Stimulated activated CD4-positive, alpha-beta T cell treated with anti-CD3 and anti-CD28 coated beads, Interleukin-1b, Interleukin-23, amount 100 ng/mL, for 1 hour (primary cell): ENCODE measurements at places on chromosomes 6 and 20.

DNA sequence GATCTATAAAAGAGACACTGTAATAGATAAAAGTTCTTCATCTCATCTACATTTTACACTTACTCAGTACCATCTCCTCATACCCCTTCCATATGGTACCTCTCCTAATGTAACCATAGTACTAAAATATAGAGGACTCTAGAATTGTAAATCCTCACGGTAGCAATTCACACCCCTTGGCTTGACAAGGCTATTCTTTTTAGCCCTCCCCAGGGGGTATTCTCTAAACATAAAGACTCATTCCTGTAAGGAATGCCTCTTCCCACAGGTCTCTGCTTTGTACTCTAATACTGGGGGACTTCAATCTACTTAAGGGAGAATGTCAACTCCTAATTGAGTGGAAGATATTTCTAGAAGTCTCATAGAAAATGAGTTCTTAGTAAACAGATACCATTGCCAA is 85.9 kb downstream of the VIP start:
- DNase-seq = no peak

DNA sequence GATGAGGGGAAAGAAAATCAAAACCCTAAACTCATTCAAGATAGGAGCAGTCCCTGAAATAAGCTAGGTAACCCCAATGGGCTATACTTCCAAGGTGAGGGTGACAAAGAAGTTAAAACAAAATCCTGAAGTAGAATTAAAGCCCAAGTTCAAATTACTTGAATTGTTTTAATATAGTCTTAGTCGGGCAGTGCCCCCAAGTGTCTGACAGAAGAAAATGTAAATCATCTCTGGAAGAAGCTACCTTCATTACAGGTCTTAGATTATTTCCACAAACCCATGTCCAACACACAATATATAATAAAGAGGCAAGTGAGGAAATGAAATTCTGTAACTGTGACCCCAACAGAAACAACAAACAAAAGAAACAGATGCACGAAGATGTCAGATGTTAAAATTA is 36.8 kb upstream of the L3MBTL3 start:
- DNase-seq = no peak

DNA sequence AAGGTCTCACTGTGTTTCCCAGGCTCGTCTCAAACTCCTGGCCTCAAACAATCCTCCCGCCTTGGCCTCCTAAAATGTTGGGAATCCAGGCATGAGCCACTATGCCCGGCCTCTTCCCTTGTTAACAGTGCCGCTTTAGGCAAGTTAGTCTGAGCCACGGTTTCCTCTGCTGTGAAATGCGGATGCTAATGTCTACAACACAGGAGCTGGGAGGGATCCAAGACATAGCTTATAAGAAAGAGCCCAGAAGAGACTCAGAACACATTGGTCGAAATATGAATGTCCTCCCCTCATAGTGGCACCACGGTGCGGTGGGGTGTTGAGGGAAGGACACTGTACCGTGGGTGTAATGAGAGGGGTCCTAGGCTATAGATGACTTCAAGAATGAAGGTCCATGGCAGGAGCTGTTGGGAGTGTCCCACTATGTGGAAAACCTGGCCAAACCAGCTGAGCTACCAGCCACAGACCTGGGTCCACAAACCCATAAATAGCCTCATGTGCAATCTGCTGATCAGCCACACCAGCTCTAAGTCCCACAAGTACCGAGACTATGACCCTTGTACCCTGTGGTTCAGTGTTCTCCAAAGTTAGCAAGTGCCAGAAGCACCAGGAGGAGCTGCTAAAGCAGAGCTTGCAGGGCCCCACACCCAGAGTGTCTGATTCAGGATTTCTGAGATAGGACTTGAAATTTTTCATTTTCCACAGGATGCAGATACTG is 57.8 kb upstream of the ZFAND3 start:
- no peak for DNase-seq

DNA sequence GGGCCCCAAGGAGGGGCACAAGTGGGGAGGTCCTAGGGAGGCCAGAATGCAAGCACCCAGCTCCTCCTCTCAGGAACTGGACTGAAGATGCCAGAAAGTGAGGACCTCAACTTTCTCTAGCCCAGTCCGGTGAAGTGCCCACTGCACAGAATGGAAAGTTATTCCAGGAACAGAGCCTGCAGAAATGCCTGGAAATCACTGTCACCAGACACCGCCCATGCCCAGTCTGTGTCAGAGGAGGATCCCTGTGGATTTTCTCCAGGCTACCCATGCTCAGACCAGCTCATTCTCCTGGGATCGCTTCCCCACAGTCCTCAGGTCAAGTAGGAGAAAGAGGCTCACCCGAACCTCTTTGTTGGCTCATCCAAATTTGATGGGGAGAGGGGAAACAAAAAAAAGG is 6.5 kb downstream of the PRPH2 start:
- no peak for DNase-seq

DNA sequence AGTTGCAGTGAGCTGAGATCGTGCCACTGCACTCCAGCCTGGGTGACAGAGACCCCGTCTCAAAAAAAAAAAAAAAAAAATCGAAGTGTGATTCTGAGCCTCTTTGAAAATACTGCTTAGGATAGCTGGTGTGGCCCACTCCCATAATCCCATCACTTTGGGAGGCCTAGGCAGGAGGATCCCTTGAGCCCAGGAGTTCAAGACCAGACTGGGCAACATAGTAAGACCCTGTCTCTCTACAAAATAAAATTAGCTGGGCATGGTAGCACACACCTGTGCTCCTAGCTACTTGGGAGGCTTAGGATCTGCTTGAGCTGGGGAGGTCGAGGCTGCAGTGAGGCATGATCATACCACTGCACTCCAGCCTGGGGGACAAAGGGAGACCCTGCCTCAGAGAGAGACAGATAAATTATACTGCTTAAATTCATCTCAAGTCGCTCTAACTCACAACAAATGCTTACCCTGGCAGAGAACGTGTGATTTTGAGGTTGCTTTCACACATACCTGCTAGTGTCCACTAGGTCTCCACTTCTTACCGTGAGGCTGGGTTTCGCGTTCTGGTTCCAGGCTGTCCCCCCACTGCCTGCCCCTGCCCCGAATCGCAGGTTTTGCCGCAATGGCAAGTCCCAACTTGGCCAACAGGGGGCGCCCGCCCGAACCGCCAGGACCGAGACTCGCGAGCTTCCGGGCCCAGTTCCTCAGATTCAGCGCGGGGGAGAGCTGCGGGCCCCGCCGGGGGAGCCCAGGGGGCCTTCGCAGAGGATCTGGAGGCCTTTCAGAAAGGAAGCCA is 12.3 kb upstream of the TMC2 start:
- DNase-seq = peak; percentile 92

DNA sequence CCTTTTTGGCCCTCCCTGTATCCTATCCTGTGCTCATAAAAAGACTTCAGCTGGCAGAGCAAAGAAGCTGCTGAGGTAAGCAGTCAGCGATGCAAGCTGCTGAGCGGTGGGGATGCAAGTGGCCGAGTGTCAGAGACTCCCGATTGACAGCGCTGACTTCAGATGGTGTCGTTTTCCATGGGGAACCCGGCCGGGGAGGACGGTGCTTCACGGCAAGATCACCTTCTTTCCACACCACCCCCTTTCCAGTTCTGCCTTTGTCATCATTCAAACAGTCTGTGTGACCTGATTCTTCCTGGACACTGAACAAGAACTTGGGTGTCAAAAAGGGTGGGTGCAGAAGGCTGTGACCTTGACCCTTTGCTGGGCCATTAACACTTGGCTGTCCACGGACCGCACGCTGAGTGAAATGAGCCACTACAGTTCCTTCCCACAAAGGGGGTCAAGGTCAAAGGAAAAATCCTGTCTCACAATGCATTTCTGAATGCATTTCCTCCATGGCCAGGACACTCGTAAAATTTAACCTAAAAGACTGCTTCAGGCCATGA is 52.9 kb upstream of the UNC93A start:
- DNase-seq = no peak

- no peak for DNase-seq
These were observed 157.9 kb downstream of the INSM1 start for GRCh38 chr20:20525756-20526155.

DNA sequence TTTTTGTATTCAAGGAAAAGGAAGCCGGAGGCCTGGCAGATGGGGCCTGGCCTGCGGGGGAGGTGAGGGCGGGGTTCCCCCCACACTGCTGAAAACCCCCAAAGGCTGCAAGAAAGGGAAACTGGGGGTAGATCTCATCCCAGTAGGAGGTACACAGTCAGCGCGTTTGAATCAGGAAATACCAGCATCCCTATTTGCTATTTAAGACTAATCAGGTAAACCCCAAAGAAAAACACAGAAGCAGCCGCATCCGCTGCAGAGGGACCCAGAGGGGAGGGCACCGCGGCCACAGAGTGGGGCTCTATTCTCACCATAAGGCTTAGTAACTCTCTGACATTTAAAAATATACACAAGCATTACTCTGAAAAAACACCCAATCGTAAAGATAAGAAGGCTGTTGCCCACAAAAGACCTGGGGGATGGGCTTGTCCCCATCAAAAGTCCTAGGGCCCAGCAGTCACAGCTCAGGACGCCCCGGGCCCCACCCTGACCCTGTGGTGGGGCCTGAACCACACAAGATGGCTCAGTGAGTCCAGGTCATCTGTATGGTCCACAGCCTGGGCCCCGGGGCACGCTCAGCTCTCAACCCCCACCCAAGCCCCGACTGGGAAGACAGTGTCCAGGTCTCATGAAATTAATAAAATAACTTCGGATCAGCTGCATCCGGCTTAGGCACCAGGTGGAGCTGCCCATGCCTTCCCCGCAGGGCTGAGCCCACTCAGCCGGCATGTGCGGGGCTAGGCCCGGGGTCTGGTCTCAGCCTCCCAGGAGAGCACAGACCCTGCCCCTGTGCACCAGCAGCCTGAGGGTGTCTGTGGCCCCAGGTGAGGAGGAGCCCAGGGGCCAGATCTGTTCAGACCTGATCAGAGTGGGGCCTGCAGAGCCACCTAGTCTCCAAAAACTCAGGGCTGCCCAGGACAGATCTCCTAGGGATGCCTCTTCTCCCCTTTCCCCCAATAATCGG is 31.0 kb downstream of the KCNQ2 start:
- DNase-seq = no peak

DNA sequence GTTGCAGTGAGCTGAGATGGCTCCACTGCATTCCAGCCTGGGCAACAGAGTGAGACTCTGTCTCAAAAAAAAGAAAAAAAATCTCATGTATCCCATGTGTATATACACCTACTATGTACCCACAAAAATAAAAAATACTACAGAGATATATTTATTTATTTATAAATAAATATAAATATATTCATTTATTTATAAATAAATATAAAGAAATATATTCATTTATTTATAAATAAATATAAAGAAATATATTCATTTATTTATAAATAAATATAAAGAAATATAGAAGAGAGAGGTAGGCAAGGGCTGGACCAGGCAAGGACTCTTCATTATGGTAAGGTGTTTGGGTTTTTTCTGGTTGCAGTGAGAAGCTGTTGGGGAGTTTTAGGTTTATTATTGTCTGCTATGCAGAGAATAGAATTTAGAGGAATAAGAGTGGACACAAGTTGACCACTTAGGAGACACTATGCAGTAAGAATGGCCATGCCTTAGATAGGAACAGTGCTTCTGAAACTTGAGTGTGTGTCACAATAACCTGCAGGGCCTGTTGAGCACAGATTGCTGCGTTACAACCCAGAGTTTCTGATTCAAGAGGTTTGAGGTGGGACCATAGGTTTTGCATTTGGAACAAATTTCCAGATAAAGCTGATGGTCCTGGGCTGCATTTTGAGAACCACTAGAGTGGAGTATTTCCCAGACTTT is 254.2 kb downstream of the EYA4 start:
- no peak for DNase-seq

- no peak for DNase-seq
These were observed 5.8 kb upstream of the ABHD16B start for GRCh38 chr20:63855363-63856097.

- no peak for DNase-seq
These were observed 124.1 kb downstream of the PRKN start for GRCh38 chr6:162603231-162604015.

GRCh38 chr6:16031278-16031981 is 97.5 kb upstream of the MYLIP start:
- DNase-seq = no peak

GRCh38 chr20:2564406-2564805 is 28.0 kb downstream of the TMC2 start:
- no peak for DNase-seq

DNA sequence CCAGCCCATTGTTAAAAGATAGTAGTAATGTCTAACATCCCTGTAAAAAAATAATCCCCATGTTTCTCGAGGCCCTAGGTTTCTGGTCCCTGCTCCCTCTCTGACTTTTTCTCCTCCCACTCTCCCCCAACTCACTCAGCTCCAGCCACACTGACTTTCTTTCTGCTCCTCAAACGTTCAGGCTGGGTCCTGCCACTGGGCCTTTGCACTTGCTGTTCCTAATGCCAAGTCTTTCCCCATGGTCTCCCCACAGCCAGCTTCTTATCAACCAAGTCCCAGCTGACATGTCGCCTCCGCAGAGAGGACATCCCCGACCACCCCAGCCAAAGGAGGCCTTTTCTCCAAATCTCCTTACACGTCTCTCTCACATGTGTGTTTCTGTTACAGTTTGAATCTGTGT is 21.8 kb upstream of the PTGIS start:
- DNase-seq = no peak

DNA sequence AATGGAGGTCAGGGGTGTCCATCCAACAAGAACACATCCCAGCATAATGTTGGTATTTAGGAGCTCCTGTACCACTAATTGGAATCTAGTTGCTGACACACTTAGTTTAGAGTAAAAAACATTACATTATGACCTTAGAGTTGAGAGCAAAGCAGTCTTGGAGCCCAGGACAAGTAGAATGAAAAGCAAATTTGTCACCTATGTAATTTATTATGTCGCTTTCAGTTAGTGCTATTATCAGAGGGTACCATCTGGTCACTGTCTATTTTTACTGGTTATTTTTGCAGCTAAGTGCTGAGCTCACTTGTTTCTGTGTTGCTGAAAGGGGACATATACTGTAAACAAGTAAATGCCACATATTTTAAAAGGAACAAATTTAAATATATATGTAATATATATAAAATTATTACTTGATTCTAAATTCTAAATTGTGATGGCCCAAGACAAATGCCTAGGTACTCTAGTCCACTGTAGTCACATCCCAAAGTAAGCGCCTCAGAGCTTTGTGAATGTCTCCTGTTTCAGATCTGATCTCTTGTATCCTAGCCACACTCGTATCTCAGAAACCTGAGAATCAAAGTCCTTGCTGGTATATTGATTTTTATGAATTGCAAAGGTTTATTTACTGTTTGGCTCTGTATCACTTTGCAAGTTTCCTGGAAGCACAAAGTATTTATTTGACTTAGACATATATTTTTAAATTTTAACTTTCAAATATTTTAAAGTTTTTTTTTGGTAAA is 148.6 kb upstream of the MAN1A1 start:
- no peak for DNase-seq

GRCh38 chr6:20791944-20792343 is 257.7 kb downstream of the CDKAL1 start:
- no peak for DNase-seq
